ENCODE measurements at places on chromosomes 7 and 10. TPM values are rescaled to one million over a fixed set of nuclear protein-coding genes. Genes with fewer than 3 reads are reported as not detected.

Gene PAPSS2
- 20.7 TPM for total RNA-seq

Gene FAS
- total RNA-seq: 39.2 TPM

Gene ACTL6B
- not detected for total RNA-seq

Gene COBL
- 4.2 TPM for total RNA-seq

Gene OR13A1
- total RNA-seq: not detected

Gene NME8
- total RNA-seq: not detected

Gene SDK1
- 0.27 TPM for total RNA-seq

Gene PLA2G12B
- total RNA-seq: not detected
